Neural crest cell (in vitro differentiated cells): ENCODE measurements at places on chromosomes 7 and 10. TPM values are rescaled to one million over a fixed set of nuclear protein-coding genes. Genes with fewer than 3 reads are reported as not detected.

GRCh38 chr7:93018716-93019115 is 99.1 kb downstream of the SAMD9 start:
- DNase-seq: no peak

DNA sequence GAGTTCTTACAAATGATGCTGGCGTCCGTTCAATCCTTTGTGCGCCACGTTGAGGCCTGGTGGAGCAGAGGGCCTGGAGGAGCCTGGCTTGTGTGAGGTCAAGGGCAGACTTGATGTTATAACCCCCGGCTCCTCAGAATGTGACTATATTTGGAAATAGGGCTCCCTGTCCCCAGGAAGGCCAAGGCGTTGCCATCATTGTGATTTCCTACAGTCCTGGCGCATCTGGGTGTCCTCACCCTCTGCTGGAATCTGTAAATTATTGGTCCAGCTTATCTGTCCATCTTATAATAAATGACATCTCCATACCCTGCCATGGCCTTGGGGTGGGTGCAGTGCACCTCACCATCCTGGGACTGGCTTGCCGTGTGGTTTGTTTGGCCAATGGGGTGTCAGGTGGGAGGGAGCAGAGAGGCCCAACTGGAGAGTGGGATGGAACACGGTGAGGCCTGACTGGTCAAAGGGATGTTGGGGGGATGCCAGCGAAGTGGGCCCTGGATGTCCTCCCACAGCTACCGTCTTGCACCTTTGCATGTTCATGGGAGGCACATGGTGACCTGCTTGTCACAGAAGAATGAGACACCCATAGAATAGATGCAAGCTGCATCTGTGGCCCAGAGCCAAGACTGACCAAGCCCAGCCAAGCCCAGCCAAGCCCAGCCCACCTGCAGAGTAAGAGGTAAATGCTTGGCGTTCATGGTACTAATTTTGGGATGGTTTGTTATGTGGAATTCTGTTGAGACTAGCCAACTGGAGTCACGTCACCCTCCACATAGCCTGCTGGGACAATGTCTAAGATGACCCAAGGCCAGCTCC is 11.1 kb upstream of the LRRC27 start:
- no peak for DNase-seq

DNA sequence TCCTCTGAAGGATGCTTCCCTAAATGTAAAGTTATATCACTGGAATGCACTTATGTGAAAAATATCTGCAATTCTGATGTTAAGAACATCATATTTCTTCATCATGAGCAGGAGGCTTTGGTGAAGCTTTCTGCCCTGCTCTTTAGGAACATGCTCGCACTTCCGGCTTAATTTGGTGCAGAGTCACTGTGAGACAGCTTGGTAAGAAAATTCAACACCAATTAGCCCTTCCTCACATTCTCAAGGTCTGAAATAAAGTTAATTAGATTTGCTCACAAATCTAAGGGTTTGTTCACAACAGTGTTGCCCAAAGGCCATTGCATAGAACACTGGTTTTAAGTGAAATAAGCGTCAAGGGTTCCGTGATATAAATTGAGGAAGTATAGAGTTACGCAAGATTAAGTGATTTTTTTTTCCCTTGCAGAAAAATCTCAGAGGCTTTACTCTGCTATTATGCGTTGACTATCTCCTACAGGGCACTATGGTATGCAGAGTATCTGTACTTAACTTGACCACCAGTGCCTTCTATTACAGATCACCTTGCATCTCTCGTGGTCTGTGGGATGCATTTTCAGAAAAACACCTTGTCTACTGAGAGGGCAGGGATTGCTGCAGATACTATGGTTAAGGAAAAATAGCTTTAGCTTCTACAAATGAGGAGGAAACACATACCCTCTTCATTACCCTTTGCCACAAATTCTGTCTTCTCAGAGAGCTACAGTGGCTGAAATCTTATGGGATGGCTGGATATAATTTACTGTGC is 953.9 kb downstream of the TYW1 start:
- no peak for DNase-seq

- no peak for DNase-seq
These were observed 19.2 kb upstream of the MET start for GRCh38 chr7:116652793-116653192.

DNA sequence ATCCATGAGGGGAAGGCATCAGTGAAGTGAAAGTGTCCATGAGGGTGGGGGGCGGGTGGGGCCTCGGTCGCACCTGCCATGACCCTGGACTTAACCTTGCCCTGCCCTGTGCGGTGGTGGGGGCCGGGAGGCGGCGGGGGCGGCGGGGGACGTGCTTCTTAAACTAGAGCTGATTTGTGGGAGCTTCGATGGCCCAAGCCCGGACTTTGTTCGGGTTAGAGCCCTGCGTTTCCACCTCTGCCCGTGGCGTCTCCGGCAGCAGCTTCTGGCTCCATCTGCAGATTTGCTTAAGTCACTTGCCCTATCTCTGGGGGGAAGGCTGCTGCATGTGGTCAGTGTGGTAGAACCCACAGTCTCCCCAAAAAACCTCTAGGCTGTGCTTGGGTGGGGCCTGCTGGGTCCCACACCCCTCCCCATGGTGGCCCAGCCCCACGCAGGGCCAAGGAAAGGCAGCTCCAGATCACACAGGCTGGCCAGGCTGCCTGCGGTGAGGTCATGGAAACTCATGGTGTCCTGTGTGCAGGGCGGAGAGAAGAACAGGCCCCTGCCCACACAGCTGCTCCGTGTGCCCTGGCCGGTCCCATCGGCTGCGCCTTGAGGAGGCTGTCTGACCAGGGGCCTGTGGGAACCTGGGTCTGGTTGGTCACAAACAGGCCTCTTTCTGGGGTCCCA is 93.2 kb downstream of the INPP5A start:
- DNase-seq: no peak

GRCh38 chr7:142714375-142714774 is 34.9 kb upstream of the PRSS1 start:
- DNase-seq: no peak

GRCh38 chr10:6518791-6519429 is 61.2 kb downstream of the PRKCQ start:
- no peak for DNase-seq

GRCh38 chr10:62098278-62099121 is 170.1 kb downstream of the RTKN2 start:
- DNase-seq: no peak

- no peak for DNase-seq
These were observed 31.3 kb downstream of the AKR1C3 start for GRCh38 chr10:5125315-5126044.

GRCh38 chr10:106981452-106982075 is 182.9 kb downstream of the SORCS1 start:
- no peak for DNase-seq

- no peak for DNase-seq
These were observed 153.3 kb downstream of the AVL9 start for GRCh38 chr7:32648408-32649156.

- no peak for DNase-seq
These were observed 92.4 kb downstream of the ARID5B start for GRCh38 chr10:61993711-61994401.

DNA sequence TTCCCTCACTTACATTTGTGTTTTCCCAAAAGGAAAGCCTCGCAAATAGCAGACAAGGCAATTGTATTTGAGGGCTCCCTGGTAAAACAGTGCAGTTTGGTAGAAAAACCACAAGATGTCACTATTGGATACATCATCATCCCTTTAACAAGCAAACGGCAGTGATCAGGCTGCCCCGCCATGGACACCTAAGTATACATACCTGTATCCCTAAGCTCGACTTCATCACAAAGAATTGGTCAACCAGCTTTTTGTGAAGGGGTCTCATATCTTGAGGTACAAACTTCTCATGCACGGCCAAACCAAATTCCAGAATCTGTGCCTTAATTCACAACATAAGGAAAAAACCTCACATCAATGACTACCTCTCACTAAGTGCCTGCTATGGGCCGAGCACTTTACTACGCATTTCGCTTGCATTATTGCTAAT is 179.5 kb upstream of the IMMP2L start:
- DNase-seq: peak; percentile 20

GRCh38 chr10:1123972-1124371 is 67.8 kb downstream of the WDR37 start:
- DNase-seq: no peak

GRCh38 chr7:17472939-17473338 is 174.5 kb downstream of the AHR start:
- DNase-seq: no peak

GRCh38 chr7:139702811-139703486 is 74.8 kb downstream of the HIPK2 start:
- no peak for DNase-seq

DNA sequence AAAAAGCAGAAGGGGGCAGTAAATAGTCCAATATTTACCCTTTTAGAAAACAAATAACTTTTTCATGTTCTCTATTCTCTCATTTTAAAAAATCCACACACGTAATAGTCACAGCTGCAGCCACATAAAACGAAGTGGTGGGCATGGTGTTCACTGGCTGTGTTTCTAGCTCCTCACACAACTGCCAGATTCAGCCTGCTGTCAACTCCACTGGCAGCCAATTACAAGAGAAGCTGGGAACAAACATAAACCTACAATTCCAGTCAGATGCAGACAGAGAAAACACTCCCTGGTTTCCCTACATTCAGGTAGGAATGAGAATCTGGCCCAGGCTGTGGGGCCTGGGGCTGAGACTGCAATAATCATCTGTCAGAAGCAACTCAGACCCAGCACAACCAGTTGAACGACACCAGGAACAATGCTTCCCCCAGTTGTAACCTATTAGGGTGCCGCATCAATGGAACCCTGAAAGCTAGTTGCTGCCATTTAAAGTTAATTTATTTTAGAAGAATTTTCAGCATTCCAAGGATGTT is 29.1 kb downstream of the ERCC6 start:
- DNase-seq: no peak

DNA sequence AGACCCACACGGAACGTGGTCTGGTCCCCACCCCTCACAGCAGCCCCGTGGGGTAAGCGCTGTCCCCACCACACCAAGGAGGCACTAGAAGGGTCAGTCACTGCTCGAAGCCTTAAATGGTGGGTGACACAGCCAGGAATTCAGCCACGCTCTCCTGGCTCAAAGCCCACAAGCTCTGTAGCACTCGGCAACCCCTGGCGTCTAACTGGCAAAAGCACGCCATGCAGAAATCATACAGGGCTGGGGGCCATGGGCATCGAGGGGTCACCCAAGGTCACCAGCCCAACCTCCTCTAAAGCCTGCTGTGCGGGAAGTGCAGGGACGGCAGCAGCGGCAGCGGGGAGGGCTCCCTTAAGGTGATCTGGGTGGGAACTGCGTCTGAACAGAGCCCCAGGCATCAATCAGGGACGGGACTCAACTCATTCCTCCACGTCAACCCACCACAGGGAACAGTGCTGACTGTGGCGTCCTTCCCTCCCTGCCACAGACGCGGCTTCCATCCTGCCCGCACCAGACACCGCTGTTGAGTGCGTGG is 7.8 kb downstream of the GPER1 start:
- no peak for DNase-seq

GRCh38 chr7:151391358-151391730 is 18.5 kb downstream of the WDR86 start:
- DNase-seq: no peak

DNA sequence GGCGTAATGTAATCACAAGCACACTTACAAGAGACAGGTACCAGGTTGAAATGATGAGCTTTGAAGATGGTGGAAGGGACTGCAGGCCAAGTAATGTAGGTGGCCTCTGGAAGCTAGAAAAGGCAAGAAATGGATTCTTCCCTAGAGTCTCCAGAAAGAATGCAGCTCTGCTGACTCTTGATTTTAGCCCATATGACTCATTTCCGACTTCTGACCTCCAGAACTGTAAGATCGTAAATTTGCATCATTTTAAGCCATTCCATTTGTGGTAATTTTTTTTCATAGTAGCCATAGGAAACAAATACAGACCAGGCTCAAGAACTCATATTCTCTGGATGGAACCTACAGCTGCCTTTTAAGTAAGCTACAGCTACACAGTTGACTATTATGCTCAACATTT is 315.5 kb downstream of the MAGI2 start:
- no peak for DNase-seq

DNA sequence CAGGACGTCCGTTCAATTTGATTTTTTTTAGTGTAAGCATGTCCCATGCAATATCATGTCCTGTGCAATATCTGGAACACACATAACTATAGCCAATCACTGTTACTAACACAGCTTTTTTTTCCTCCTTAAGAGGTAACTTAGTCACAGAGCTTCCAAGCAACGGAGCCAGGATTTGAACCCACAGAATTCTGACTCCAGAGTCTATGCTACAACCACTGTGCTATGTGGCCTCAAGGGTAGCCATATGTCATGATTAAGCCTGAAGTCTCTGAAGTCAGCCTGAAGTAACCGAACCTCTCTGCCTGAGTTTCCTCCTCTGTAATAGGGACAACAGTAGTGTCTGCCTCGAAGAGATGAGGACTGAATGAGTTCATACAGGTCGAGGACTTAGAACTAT is 42.2 kb upstream of the TCF7L2 start:
- no peak for DNase-seq

- DNase-seq: no peak
These were observed 577.0 kb upstream of the DPP6 start for GRCh38 chr7:153475239-153475638.

GRCh38 chr10:10313149-10313835 is 704.4 kb upstream of the CELF2 start:
- no peak for DNase-seq

GRCh38 chr7:139647085-139647484 is 123.6 kb downstream of the CLEC2L start:
- DNase-seq: no peak

DNA sequence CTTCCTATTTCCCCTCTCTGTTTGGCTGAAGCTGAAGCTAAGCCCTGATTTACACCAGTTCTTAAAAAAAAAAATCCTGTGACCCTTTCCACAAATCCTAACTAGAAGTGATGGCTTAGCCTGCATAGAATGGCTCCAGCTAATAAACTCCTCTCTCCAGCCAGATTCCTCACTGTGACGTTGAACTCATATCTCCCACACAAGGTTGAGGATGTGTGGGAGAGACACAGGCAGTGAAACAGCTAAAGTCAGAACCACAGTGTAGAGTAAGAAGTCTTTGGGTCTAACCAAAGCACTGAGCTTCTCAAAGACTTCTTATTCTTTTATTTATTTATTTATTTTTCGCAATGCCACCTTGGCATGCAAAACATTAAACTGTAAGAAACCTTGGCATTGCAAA is 268.3 kb downstream of the SNX13 start:
- no peak for DNase-seq

ANXA8 gene
- total RNA-seq: not detected in 2 replicates

OR2A12 gene
- not detected in 2 replicates for total RNA-seq

URGCP gene
- 27.9 and 30.0 TPM in 2 replicates for total RNA-seq

TLX1 gene
- 0.16 and 0.33 TPM in 2 replicates for total RNA-seq

ZNF804B gene
- total RNA-seq: not detected in 2 replicates

SPAM1 gene
- total RNA-seq: not detected in 2 replicates

TMEM106B gene
- 31.8 and 35.0 TPM in 2 replicates for total RNA-seq

PSD gene
- 36.1 and 37.4 TPM in 2 replicates for total RNA-seq

WEE2 gene
- total RNA-seq: not detected in 2 replicates

CYP2C19 gene
- not detected in 2 replicates for total RNA-seq

CALCR gene
- total RNA-seq: 0.07 TPM in 1 of 2 replicates, not detected in the other

TBC1D12 gene
- total RNA-seq: 7.1 and 8.2 TPM in 2 replicates

CHAT gene
- 2.7 and 3.3 TPM in 2 replicates for total RNA-seq

NUTM2A gene
- total RNA-seq: 3.0 and 3.7 TPM in 2 replicates

TPK1 gene
- 3.3 and 4.0 TPM in 2 replicates for total RNA-seq
